Heart right ventricle (tissue), 16 donors: ENCODE measurements at places on chromosomes 7 and 10.

DNA sequence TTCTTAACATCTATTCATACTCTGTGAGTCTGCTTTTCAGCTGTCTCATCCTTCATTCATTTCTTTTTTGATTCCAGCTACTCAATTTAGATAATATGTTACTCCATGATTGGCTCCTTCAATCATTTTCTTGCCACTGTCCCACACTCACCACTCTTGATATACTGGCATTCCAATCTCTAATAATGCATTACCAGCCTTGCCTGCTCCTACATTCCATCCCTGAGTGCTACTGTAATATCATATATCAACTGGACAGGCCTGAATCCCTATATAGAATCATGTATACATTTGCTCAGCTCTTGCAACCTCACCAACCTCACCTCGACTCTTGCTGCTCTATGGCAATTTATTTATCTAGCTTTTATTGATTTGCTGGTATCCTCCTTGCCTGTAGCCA lies 45.0 kb upstream of the SLC13A1 start:
- DNase-seq, result no peak

DNA sequence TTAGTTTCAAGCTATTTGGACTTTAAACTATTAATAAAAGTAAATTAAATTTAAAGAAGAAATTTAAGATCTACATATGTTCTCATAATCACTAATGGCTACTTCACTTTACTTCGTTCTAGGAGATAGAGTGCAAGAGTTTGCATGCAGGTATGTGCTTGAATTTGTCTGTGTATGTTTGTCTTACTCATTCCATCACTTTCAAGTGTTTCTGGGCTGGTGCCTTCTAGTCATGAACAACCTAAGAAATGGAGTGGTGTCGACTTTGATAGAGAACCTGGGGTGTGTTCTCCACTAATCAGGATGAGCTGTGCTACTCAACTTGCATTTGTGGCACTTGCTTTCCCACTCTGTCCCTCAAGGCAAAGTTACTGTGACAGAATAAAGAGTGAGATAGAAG lies 169.9 kb downstream of the KCND2 start:
- no peak for DNase-seq

DNA sequence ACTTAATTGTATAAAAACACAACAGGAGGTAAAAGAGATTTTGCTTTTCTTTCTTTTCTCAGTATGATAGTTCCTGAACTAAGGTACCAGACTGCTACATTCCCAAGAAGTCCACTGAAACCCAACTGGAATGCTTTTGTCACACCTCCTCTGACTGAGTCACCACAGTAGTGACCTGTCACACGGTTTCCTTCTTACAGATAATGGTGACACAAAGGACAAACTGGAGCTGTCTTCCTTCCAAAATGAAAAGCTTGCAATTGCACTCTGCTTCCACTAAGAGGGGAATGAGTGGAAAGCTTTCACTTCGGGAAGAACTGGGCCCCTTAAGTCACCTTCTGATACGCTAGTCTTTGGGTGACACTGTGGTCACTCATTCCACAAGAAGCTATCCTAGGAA lies 122.2 kb downstream of the KMT2E start:
- no peak for DNase-seq

DNA sequence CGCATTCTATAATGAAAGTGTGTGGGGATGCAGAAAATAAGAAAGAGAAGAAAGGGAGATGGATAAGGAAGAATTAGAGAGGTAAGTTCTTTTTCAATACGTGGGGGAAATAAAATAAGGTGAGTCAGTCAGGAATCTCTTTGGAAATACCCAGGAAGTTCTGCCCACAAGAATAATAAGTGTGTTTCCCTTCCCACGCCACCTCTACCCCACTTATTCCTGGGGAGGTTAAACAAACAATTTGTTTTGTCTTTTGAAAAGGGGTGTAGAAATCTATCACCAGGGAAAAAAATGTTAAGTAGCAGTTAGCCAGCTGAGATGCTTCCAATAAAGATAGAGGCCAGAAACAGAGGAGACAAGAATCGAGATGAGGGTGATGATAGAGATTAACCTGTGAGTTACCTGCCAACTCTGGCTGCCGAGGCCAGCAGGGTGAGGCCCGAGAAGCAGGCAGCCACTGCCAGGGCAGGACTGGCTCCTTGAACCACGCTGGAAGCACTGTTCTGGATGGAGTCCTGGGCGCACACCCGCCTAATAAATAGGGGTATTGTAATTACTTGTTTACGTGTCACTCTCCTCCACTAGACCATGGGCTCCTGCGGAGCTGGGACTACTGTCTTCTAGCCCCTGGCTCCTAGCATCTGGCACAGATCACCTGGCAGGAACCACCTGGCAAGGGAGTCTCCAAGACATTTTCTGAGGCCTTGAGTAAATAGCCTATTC lies 191.3 kb downstream of the FGFR2 start:
- DNase-seq, result no peak

DNA sequence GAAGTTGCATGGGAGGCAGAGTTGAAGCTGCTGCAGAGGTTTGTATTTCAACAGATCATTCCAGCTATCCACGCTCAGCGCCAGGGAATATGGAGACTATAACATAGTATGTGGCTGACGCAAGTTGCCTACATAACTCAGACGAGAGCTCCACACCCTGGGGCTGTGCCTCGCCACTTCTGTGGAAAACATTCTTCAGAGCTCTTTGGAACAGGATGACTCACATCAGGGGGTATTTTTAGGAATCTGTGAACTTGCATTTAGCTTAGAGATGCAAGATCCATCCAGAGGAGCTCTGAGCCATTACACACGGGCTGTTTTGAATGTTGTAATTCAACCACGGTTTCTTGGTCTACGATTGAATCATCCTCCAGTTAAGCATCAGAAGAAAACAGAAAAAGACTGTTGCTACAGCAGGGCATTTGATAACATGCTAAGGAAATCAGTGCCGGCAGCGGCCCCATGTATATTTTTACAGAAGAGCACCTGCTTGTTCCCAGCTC lies 481.5 kb upstream of the AKR1E2 start:
- peak; percentile 39 for DNase-seq

DNA sequence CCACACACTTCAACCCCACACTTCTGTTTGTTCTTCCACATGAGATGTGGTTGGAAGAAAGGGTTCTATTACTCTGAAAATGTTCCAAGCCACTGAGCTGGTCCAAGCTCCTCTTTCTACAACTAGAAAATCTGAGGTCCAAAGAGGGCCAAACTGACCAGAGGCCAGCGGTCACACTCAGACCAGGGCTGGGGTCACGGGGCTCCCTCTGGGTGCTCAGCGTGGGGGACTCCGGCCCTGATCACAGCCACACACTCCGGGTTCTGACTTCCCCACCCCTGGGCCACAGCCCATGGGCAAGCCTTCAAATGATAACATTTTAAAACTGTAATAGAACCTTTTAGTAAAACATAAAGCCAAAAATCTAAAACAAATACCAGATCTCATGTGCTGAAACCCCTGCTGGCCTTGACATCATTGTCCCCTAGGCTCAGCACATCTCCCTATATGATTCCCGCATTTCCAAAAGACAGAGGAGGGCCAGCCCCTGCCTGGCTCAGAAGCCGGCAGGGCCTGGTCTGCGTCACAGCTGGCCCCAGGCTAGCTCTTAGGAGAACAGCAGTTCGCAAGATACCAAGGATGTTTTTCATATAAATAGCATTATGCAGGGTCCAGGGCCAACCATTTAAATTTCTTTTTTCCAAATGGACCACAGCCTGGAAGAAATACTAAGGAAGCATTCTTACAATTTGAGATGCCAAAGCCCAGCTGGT lies 3.3 kb downstream of the CRYGN start:
- no peak for DNase-seq

GRCh38 chr10:14247377-14248116 lies 83.2 kb downstream of the FRMD4A start:
- DNase-seq, result peak; percentile 19

- DNase-seq, result no peak
These were observed 9.7 kb upstream of the ANK3 start for GRCh38 chr10:60399328-60399727.

DNA sequence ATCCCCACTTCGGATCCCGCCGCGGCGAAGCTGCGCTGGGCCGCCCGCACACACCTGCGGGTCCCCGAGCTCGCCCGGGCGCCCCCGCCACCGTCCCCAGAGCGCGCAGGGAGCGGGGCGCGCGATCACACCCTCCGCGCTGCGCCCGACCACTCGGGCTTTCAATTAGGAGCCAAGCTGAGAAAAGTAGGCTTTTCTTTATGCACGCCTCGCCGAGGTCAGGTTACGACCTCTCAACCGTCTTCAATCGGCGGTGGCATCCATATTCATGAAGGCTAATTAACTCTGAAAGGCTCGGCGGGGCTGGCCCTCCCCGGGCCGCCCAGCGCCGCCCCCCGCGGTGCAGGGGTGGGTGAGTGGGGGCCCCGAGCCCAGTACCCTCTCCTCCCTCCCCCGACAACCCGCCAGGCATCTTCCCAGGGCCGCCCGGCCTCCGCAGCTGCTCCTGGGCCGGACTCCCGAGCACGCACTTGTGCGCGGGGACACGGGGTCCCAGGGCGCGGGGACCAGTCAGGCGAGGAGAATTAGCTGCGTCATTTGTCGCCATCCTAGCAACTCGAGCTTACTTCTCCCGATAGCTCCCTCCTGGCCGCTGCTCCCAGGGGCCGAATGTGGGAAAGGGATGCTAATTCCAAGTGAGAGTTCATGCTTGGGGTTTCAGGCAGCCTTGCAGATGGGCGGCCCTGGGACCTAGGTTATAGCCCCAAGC lies 155.5 kb upstream of the LYZL2 start:
- DNase-seq, result peak; percentile 84

- no peak for DNase-seq
These were observed 57.9 kb upstream of the SYPL1 start for GRCh38 chr7:106169821-106170610.

DNA sequence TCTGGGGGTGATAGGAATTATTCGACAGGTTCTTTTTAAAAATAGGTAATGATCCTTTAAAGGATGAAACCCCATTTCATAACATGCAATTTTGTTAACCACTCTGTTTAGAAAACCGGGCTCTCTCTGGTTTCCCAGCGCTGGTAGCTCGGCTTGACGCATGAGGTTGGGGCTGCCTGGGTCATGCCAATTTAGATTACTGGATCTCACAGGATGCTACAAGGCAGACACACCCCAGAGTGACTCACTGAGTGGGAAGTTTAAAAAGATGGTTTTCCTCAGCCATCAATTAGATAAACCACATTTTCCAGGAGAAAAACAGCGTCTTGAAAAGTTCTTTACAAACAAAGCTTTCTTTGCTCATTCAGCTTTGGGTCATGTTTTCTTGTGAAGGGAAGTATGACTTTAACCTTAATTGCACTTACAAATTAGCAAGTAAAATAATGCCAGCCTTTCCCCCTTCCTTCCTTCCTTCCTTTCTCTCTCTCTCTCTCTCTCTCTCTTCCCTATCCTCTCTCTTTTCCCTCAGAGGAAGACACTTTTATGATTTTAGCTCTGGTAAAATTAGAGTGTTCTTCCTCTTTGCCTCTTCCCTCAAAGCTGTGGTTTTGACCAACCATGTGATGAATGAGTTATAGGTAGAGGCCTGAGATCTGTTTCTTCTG lies 99.8 kb downstream of the EPDR1 start:
- DNase-seq, result no peak
